A549 treated with CpdA at 1 μM for 4 hours (cell line): ENCODE measurements at places on chromosomes 11 and 22. TPM values are rescaled to one million over a fixed set of nuclear protein-coding genes. Genes with fewer than 3 reads are reported as not detected.

Gene OR51A7
- total RNA-seq = not detected in 5 replicates

Gene KCNJ11
- total RNA-seq = 0.16 to 0.60 TPM (median 0.32 TPM) in 5 replicates

Gene OR6T1
- not detected in 5 replicates for total RNA-seq

Gene RHOD
- total RNA-seq = 29.7 to 48.7 TPM (median 42.3 TPM) in 5 replicates

Gene NRIP3
- total RNA-seq = 0.86 to 1.4 TPM (median 1.1 TPM) in 5 replicates

Gene BET1L
- 42.6 to 47.9 TPM (median 47.6 TPM) in 5 replicates for total RNA-seq

Gene LRRC32
- total RNA-seq = 0.09 to 0.30 TPM (median 0.15 TPM) in 5 replicates

Gene MMP13
- 0.06 TPM in 1 of 5 replicates, not detected in the others for total RNA-seq

Gene ANGPTL5
- total RNA-seq = not detected in 5 replicates

Gene HDAC10
- 7.9 to 14.0 TPM (median 12.2 TPM) in 5 replicates for total RNA-seq

Gene SNX32
- 0.05 to 0.19 TPM (median 0.07 TPM) in 4 of 5 replicates, not detected in the other for total RNA-seq

Gene EHD1
- total RNA-seq = 108 to 167 TPM (median 145 TPM) in 5 replicates

Gene MRGPRG
- total RNA-seq = not detected in 5 replicates

Gene TMPRSS5
- total RNA-seq = 0.08 to 0.16 TPM (median 0.12 TPM) in 4 of 5 replicates, not detected in the other

Gene SLC37A2
- 0.07 to 0.15 TPM (median 0.11 TPM) in 4 of 5 replicates, not detected in the other for total RNA-seq

Gene CCDC73
- 0.02 to 0.10 TPM (median 0.04 TPM) in 4 of 5 replicates, not detected in the other for total RNA-seq

Gene FDX1
- 12.7 to 13.9 TPM (median 13.6 TPM) in 5 replicates for total RNA-seq

Gene RAG1
- total RNA-seq = 0.08 to 0.40 TPM (median 0.16 TPM) in 5 replicates

Gene PHF21B
- total RNA-seq = 0.57 to 1.9 TPM (median 0.89 TPM) in 5 replicates

Gene MYBPC3
- total RNA-seq = 0.05 to 0.06 TPM (median 0.05 TPM) in 4 of 5 replicates, not detected in the other

Gene LRRC55
- 0.01 TPM in 1 of 5 replicates, not detected in the others for total RNA-seq

Gene UVRAG
- 9.2 to 11.6 TPM (median 10.1 TPM) in 5 replicates for total RNA-seq

Gene AGBL2
- 0.51 to 1.8 TPM (median 1.3 TPM) in 5 replicates for total RNA-seq

Gene CEP126
- 3.1 to 3.8 TPM (median 3.5 TPM) in 5 replicates for total RNA-seq

Gene PIWIL4
- total RNA-seq = 0.19 to 0.49 TPM (median 0.29 TPM) in 5 replicates

Gene ME3
- total RNA-seq = 14.1 to 24.0 TPM (median 18.3 TPM) in 5 replicates

Gene DBX1
- total RNA-seq = not detected in 5 replicates

Gene DEFB131B
- total RNA-seq = not detected in 5 replicates

Gene SMC1B
- total RNA-seq = 0.02 to 0.04 TPM in 2 of 5 replicates, not detected in the others

Gene SCGB1A1
- not detected in 5 replicates for total RNA-seq

Gene MS4A14
- not detected in 5 replicates for total RNA-seq

Gene OOSP3
- total RNA-seq = 0.17 TPM in 1 of 5 replicates, not detected in the others

Gene MISFA
- total RNA-seq = 2.0 to 2.8 TPM (median 2.0 TPM) in 5 replicates

Gene PTPRCAP
- total RNA-seq = 0.20 to 0.50 TPM (median 0.36 TPM) in 4 of 5 replicates, not detected in the other

Gene ZP1
- 0.11 to 0.23 TPM (median 0.16 TPM) in 4 of 5 replicates, not detected in the other for total RNA-seq

Gene RBFOX2
- total RNA-seq = 31.0 to 37.3 TPM (median 35.0 TPM) in 5 replicates

Gene TRIM29
- total RNA-seq = 5.2 to 7.1 TPM (median 6.2 TPM) in 5 replicates

Gene DDI1
- not detected in 5 replicates for total RNA-seq
